ENCODE measurements at places on chromosomes 5 and 9.
A peak's percentile ranks its signal among the peaks of the same experiment; 100 is the strongest.

DNA sequence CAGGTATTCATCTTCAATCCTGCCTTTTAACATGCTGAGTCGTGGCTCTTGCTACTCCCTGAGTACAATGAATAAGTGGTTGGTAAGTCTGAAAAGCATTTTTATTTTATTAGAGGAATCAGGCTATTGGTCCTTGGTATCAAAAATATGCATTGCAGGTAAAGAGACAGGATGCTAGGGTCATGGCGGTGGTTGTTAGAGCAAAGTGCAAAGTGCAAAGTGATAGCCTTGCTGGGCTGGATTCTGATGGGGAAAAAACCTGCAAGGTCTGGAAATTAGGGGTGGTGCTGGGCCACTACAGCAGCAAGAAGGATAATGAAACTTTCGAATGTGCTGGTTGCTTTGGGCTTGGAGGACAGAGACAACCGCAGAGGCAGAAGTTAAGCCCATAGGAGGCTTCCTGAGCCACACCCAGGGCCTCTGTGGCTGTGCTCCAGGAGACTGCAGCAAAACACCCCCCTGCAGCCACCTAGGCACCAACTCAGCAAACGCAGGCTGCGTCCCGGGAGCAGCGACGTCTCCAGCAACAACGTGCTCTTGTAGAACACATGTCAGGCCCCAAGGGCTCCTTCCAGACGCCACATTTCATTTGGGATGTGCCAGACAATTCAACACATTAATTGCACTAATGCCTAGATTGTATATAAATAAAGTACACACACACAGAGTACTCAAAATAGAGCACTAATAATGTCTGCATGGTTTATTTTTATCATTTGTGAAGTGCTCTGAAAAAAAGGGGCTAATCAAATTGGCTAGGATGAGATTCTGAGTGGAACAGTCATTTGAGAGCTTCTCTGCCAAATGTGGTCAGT, 149.8 kb upstream of the RAPGEF1 start:
- DNase-seq = no peak

- DNase-seq = no peak
Measured at GRCh38 chr5:156273325-156273724, 53.6 kb upstream of the SGCD start.

DNA sequence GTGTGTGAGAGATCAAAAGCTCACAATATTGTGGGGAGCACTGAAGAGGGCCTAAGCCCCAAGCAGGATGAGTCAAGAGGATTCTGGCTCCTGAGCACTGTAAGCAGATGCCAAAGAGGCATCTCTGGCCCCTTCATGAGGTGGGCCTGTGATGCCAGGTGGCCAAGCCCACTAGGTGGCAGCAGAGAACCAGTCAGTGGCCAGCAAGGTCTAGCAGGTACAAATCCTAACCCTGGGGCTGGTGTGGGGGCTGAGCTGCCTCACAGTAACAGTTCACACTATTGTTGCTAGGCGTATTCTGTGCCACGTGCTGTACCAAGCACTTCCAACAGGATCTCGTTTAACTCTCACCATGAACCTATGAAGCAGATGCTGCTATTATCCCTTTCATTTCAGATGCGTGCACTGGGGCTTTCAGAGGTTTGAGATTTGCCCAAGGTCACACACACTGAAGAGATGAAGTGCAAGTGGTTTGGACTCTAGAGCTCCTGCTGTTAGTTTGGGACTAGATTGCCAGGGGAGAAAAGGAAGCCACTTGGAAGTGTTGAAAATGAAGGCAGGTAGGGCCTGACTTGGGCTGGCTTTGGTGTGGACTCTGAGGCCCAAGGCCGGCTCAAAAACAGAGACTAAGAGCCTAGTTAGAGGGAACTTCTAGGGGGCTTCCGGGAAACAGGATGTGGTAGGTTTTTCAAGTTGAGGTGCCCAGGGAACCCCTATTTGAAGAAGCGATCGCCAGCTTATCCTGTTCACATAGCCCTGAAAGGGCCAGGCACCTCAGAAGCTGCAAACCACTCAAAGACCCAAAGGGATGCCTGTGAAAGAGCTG, 4.4 kb upstream of the MLANA start:
- no peak for DNase-seq

- no peak for DNase-seq
Measured at GRCh38 chr5:171152382-171152781, 156.7 kb upstream of the TLX3 start.

- no peak for DNase-seq
Measured at GRCh38 chr5:172315587-172316493, 32.3 kb upstream of the UBTD2 start.

- no peak for DNase-seq
Measured at GRCh38 chr9:34956648-34957047, 1.4 kb upstream of the PHF24 start.

GRCh38 chr5:128038643-128039042, 44.9 kb upstream of the SLC12A2 start:
- DNase-seq = no peak

DNA sequence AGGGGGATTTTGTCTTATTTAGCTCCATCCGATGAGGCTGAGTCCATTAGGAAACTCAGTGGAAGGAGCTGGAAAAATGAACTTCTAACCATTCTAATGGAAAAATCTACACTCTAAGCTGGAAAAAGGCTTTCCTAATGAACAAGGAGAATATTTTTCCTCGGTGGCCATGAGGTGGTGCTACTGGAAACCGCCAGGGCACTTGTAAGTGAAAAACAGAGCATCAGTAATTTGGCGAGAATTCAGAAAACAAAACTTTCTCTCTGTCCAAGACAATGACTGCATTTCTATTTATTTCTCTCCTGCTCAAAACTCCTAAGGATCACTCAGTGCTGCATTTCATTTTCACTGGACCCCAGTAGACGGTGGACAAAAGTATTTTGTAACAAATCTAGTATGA, 237.6 kb downstream of the TENT4A start:
- no peak for DNase-seq

DNA sequence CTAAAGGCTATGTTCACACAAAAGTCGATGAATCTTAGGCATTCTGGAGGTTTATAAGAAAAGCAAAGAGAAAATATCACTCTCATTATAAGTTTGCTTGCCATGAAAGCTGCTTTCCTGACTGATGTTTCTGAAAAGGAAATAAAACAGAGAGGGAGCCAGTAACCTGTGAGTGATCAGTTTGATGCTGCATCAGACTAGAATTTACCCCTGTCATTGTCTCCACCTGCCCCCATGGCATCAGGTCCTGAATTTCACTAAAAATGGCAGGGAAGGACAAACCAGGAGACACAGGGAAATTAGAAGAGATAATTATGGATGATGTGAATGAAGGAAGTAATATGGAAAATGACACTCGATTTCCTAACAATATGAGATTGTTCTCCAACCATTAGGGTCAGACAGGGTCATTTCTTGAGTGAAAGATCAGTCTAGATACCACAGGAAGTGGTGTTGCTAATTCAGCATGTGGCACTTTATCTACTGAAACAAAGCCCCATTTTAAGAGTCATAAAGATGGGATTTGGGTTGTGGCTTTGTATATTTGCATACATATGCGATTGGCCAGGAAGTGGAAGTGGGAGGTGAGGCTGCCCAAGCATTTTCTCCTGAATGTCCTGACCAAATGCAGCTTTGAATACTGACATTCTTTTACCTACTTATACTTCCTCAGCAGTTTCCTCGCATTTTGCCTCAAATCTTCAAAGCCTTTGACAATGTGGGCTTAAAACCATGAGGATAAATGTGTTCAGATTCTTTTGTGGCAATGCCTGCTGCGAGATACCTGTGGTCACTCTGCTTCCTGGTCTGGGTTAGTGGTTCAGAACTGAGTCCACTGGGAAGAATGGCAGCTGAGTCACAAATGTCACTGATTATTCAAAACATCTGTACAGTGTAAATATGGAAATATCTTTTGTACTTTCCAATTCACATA, 29.7 kb downstream of the MEGF10 start:
- DNase-seq = no peak

DNA sequence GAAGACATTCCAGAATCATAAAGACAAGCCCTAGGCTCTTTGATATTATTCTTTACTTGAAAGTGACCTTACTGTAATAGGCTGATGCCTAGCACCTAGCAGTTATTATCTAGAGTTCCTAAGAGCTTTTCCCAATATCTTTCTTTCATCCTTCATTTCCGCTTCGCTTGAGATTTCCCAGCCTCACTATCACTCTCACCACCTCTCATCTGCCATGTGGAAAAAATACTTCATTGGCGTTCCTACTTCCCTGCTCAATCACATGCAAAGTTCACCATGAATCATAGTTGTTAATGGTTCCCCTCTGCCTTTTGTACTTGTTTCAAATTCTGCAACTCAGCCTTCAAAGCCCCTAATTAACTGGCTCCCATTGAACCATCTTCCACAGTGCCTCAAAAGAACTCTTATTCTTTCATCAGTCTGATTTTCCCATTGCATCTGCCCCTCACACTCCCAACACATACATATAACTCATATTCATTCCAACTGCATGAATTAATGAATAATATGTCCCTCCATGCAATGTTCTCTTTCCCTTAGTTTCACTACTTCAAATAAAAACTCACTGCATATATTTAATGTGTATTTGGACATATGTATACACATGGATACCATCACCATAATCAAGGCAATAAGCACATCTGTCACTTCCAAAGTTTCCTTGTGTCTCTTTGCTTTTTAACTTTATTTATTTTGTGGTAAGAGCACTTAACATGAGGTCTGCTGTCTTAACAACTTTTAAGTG, 221.6 kb downstream of the PARP8 start:
- DNase-seq = no peak

DNA sequence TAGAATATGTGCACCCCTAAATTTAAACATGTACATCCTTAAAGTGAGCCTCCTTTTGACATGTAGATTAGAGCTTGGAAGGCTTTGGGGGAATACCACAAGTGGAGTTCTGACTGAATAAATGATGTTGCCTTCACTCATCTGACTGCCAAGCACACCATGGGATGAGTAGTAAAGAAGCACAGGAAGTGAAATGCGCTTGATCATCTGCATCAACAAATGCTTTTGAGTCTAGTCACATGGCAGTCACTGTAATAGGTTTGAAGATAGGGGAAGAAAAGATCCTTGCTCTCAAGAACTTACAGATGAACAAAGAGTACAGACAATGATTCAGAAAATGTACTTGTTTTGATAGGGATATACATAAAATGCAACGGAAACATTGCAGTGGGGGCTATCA, 62.0 kb upstream of the STARD4 start:
- no peak for DNase-seq

DNA sequence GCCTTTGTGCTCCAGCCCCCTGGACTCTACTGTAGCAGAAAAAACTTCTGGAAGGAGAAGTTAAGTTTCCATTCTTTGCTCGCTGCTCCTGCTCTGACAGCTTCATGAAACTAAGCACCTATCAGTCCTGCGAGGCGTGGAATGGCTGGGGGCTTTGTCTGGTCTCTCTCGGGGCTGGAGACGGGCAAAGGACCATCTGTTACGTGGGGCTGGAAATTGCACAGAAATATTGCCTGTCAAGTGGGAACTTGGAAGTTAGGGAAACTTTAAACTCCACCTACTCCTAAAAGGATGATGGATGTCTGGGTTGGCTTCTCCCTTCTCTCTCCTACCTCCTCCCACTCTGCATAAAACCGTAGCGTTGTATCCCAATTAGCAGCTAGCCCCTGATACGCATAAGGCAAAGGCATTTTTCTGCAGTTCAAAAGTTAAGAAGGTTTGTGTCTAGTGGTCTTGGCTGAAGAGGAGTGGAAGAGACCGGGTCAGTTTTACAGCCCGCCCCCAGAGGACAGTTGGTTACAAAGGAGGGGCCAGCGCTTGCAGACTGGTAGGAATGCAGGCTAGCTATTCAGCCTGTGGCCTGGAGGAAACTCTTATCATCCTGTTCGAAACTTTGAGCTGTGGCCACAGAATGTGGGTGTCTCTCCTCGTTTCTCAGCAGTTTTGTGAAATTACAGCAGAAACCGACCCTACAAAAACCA, 1.3 kb downstream of the FBXL7 start:
- DNase-seq = peak; percentile 65

- DNase-seq = no peak
Measured at GRCh38 chr9:111190347-111190746, 139.7 kb downstream of the OR2K2 start.

DNA sequence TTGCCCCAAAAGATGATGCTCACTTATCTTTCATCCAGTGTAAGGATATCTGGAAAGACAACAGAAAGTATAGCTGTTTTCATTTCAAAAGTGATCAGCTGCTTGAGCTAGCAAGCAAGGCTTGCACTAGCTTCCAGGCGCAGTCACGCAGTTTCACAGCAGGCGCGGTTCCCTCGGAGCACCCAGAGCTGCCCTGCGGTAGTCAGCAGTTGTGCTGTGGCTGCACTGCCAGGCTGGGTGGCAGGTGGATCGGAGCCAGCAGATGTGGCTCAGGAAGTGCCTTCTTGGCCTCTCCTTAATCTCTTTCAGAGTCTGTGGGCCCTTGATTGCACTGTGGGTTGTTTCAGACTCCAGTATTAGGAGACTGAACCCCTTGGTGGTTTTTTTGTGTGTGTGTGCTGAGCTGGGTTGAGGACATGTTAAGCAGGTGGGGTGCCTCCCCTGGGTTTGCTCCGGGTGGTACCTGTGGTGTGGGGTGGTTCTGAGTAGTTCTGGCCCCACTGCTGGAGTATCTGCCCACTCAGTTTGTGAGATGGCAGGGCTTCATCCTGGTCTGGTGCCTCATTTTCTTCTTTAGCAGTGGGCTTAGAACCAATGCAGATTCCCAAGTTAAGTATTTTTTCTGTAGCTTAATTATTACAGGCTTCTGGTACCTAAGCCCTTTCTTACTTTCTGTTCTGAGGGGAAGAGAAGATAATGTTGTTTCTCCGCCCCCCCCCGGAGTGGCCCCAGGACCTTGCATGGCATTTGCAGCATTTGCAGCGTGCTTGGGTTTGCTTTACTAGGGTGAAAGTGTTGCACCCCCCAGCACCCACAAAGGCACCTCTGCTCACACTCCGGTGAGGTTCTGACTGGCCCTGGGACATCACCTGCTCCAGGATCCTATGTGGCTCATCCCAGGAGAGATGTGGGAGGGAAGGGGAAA, 16.4 kb downstream of the TENT4A start:
- DNase-seq = no peak

DNA sequence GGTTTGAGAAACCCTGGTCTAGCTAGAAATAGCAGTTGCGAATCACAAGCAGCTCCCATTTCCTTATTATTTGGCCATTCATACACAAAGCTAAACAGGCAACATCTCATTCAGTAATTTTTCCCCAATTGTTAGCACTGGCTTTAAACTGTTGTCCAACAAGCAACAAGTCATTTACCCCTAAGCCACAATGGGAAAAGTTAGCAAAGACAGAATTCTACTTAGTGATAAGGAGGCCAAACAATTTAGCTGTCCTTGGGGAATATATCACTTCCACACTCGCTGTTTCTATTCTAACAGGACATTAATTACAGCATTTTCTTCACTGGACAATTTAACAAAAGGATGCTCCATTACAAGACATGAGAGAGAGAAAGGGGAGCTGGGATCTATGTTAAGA, 2.8 kb downstream of the MYO10 start:
- no peak for DNase-seq

DNA sequence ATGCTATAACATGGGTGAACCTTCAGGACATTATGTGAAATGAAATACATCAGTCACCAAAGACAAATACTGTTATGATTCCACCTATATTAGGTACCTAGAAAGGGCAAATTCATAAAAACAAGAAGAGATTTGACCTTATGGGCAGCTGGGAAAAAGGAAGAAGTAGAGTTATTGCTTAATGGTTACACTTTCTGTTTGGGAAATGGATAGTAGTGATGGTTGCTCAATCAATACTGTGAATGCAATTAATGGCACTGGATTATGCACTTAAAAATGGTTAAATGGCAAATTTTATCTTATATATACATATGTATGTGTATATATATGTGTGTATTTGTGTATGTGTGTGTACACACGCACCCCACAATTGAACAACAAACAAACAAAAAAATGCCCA, 15.2 kb downstream of the FKBP15 start:
- DNase-seq = no peak

Measured in amniotic stem cell (primary cell).